ENCODE measurements at places on chromosomes 6 and 20.
A peak's percentile ranks its signal among the peaks of the same experiment; 100 is the strongest.

DNA sequence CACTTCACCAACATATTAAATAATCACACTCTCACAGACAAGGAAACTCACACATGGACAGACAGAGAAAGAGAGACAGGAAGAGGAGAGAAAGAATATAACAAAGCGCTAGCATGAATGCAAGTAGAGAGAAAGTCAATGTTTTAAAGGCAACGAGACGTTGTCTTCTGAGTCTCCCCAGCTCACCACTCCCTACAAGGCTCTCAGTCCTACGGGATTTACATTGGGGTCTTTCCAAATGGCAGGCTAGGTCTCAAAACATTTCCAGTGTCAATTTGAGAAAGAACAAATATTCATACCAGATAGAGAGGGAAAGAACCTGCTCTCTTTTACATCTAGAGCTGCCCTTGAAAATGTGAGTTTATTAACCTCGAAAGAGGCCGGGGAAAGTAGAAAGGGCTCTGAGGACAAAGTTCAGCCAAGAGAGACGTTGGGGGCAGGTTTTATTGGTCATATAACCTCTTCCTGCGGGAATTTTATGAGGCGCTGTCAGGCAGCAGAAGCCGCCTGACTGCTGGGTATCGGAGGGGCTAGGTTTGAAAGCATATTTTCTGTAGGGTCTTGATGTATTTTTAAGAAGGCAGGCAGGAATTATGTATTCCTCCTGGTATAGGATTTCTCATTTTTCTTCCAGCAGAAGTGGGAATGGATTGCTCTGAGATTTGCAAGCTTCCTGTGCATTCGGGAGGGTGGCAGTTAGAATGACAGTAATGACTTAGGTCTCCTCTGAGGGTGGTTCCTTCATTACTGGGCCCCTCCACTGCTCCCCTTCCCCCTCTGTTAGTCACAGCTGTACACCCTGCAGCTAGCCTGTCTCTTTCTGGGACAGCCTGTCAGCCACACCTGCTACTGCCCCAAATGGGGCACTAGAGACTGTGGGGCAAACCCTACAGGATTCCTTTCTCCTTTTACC, 34.4 kb upstream of the KIF16B start:
- DNase-seq = no peak

GRCh38 chr20:21719592-21720214, 14.2 kb downstream of the PAX1 start:
- peak; percentile 66 for DNase-seq

- no peak for DNase-seq
Measured at GRCh38 chr6:28303570-28303969, 22.2 kb downstream of the PGBD1 start.

GRCh38 chr6:166955121-166955864, 1.1 kb downstream of the RNASET2 start:
- DNase-seq = no peak

DNA sequence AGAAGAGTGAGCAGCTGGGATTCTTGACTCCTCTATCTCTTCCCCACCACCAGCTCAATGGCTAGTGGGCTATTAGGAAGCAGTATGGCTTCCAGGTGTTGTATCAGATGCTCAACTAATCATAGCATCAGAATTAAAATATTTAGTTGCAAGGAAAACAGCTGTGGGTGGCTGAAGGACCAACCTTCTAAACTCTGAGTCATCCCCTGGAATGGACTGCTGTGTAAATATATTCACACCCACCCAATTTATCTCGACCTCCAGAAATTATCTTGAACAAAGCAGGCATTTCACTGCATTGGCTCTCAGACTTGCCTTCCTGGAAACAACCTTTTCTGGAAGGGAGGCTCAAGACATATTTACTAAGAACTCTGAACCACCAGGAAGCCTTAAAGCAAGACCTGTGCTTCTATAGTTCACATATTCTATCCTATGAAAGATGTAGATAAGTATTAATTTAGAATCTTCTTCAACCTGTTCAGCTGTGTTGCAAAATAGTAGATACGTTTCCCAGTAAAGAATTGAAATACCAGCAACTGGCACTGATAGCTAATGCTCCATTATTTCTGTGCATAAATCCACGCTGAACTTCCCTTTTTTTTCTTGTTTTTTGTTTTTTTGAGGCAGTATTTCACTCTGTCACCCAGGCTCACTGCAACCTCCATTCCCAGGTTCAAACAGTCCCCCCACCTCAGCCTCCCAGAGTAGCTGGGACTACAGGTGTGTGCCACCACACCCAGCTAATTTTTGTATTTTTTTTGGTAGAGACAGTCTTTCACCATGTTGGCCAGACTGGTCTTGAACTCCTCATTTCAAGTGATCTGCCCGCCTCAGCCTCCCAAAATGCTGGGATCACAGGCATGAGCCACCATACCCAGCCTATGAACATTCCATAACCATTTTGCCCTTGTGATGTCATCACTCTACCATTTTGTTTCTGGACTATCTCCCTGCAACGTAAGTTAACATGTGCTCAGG, 56.9 kb upstream of the CD2AP start:
- DNase-seq = no peak

- no peak for DNase-seq
Measured at GRCh38 chr6:105920071-105920470, 166.1 kb upstream of the PRDM1 start.

DNA sequence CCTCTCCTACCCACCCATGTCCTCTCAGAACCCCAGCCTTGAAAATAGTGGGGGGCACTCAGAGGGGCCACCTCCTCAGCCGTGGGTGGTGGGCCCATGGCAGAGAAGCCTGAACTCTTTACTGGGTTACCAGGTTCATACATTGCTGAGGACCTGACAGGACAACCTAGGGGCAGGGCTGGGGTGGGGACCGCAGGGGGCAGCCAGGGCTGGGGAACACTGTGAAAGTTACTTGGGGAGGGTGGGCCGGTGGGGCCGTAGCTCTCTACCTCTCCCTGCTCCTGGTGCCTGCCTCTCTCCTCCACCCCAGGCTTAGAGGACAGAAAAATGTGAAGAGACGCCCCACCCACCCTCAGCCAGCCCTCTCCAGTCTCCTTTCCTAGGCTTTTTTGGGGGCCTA, 15.4 kb downstream of the MDFI start:
- no peak for DNase-seq

- DNase-seq = no peak
Measured at GRCh38 chr6:48068278-48069251, 42.4 kb downstream of the PTCHD4 start.

GRCh38 chr20:37833221-37833896, 69.6 kb upstream of the VSTM2L start:
- no peak for DNase-seq

GRCh38 chr6:3304500-3305215, 45.9 kb downstream of the PSMG4 start:
- DNase-seq = no peak

DNA sequence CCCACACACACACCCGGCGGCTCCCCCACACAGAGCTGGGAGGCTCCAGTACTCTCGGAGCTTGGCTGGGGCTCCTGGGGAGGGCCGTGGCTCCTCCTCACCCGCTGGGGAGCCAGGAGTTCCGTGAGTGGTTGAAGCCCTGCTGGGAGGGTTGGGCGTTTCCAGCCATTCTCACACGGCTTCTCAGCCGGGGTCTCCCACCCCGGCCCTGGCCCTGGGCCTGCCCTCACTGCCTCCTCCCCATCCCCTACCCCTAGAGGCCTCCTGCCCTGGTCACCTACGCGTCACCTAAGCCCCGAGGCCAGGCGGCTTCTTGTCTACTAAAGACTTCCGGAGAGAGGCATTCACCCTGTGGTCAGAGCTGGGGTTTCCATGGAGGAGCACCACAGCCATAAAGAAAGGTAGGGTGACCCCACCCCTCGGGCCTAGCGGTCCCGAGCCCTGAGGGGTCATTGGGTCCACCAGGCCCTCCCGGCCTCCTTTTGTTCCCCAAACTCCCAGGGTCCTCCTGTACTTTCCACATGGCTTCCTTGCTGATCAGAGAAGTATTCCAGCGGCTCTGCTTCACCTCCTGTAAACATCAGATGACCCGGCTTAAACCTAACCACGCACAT, 99.3 kb downstream of the TTLL2 start:
- no peak for DNase-seq

GRCh38 chr6:9612489-9612888, 802.4 kb downstream of the TFAP2A start:
- DNase-seq = no peak

DNA sequence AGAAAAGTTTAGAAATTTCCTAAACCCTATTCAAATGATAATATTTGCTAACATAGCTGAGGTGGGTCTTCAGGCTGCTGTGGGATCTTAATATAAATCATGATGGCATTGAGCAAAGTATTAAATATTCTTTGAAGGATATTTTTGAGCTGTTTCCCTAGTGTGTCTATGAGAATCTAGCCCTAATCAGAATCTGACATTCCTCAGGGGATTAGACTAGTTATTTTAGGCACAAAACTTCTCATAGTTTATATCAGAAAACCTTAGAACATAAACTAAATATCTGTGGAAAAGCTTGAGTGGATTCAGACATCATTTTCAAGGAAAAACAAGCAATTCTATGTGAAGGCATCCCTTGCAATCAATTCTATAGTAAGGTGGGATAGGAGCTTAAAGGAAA, 594.5 kb downstream of the RFPL4B start:
- DNase-seq = no peak

DNA sequence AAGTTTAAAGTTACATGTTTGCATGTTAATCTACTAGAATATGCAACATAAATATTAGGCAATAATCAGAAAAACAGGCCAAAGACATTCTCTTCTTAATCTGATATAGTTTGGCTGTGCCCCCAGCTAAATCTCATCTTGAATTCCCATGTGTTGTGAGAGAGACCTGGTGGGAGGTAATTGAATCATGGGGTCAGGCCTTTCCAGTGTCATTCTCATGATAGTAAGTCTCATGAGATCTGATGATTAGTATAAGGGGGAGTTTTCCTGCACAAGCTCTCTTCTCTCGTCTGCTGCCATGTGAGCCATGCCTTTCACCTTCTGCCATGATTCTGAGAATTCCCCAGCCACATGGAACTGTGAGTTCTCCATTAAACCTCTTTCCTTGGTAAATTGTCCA, 1241.7 kb upstream of the ADGRB3 start:
- DNase-seq = no peak

GRCh38 chr6:63389191-63389844, 69.5 kb upstream of the LGSN start:
- no peak for DNase-seq

DNA sequence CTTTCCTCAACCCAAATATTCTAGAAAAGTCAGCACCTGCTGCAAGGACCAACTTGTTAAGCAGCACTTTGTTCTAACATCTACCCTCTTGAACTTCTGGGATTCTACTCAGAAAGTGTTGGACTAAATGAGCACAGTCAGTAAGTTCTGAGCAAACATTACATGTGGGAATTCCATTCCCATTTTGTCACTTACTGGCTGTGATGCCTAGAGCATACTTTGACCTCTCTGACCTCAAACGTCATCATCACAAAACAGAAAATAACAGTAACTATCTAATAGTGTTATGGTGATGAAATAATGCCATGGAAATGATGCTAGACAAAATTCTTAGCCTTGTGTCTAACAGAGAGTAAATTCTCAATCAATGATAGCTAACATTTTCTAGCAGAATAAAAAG, 829.4 kb downstream of the EPHA7 start:
- no peak for DNase-seq

DNA sequence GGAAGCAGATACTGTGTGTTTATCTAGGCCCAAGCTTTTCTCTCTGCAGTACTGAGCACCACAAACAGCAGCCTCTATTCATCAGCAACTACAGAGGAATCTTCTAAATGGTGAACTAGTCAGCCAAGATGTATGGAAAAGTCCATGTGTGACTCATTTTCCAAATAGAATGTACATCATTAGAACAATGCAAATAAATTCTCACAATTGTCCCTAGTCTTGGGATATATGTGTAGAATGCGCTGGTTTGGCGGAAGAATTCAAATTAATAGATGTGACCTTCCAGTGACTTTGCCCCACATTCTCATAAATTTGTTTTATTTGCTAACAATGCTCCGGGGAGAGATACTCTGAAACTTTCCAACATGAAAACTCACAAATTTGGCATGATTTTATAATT, 436.2 kb downstream of the CBLN4 start:
- no peak for DNase-seq

DNA sequence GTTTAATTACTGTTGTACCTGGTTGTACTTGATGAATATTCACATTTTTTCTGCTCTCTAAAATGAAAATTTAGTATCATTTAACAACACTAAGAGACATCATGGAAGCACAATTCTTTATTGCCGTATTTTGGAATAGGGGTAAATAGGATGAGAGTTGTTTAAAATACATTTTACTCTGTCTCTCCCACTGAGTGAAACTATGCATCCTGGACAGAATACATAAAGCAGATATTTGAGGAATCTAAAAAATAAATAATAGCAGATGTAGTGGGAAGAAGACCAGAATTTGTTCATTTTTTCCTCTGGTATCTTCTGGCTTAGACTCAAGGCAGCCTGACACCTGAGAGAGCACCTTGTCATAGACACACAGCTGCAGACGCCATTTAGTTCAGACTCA, 119.1 kb upstream of the AHI1 start:
- DNase-seq = peak; percentile 61

DNA sequence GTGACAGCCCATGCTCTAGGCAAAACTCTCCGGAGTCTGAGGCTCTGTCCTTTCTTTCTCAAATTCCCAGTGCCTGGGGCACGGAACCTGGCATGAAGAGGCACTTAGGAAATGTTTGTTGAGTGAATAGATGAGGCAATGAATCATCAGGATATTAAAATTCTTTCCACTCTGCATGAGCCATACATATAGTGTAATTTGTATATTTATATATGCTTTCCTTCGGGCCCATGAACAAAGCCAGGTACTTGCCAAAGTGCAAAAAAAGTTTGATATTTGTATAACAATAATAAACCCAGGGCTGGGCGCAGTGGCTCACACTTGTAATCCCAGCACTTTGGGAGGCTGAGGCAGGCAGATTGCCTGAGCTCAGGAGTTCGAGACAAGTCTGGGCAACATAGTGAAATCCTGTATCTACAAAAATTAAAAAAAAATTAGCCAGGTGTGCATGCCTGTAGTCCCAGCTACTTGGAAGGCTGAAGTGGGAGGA, 212.3 kb upstream of the ZNF217 start:
- DNase-seq = peak; percentile 86

GRCh38 chr6:169972101-169972651, 220.8 kb downstream of the ERMARD start:
- DNase-seq = no peak

DNA sequence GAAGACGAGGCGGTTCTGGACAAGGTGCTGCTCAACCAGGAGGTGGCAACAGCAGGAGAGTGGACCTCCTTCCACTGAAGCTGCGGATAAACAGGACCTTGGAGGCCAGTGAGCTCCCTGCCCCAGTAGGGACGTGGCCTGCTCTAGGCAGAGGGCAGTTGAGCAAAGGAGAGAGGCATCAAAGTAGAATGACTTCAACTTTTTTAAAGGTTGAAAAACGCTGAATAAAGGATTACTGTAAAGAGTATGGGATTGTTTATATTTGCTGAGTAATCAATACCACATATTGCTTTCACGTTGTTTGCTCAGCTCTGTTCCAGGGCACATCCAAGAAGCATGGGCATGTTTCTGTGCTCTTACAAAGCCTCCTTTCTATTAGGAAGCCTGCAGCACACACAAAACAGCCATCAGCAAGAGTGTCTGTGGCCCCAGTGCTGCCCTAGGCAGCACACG, 48.1 kb downstream of the ERMARD start:
- no peak for DNase-seq

All from fibroblast of skin of scalp (primary cell).